ENCODE measurements at places on chromosomes 11 and 22. TPM values are rescaled to one million over a fixed set of nuclear protein-coding genes. Genes with fewer than 3 reads are reported as not detected.

CCDC81 gene
- 0.33 TPM for total RNA-seq

CD248 gene
- total RNA-seq = 2.9 TPM

SLC22A12 gene
- total RNA-seq = not detected

KRTAP5-11 gene
- not detected for total RNA-seq

MOGAT2 gene
- total RNA-seq = not detected

SHISAL1 gene
- 6.5 TPM for total RNA-seq

PHLDA2 gene
- 8.1 TPM for total RNA-seq

MIAT gene
- total RNA-seq = 1.2 TPM

RFPL1 gene
- not detected for total RNA-seq

CHRNA10 gene
- 0.72 TPM for total RNA-seq

DMC1 gene
- 3.5 TPM for total RNA-seq

DHCR7 gene
- 130 TPM for total RNA-seq

RRAS2 gene
- total RNA-seq = 59.6 TPM

DNA sequence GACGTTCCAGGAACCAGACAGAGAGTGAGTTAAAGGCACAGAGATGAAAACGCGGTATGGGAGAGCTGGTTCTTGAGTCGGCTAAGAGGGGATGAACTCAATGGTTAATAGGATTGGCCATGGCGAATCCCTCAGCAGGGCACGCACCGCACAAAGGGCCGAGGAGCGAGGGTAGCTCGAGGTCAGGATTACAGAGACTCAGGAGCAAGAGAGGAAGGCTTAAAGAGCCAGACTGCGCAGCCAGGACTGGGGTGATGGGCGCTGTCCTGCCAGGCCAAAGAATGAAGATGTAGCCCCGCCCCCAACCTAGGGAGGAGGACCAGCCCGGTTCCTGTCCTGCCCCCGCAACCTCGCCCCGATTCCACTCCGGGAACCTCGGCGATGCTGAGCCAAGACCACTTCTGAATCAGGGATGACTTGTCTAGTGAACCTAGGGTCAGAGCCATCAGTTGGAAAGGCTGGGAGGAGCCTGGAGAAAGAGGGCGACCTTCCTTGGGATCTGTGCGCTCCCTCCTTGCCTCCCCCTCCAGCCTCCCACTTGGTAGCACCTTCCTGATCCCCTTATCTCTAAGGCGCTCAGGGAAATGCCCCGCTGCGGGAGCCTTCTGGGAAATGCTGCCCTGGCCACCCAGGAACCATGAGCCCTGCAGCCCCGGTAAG is at the start of gene PLEKHB1:
Gene PLEKHB1 (plus strand): TSS at position 610 of the 660 bp plus-strand sequence. CDS start 28 bp downstream, at position 638.
- H3K4me3 ChIP-seq = peak within 1 kb of the TSS; percentile 79
- peak within 1 kb of the TSS; percentile 32 for H3K27ac ChIP-seq
- peaks cover 22% of the 10 kb centered on the region for H3K4me1 ChIP-seq
- DNase-seq = peak; percentile 37
- H3K27me3 ChIP-seq = peaks cover 7% of the 10 kb centered on the region
- no peaks in the 10 kb centered on the region for H3K36me3 ChIP-seq

DNA sequence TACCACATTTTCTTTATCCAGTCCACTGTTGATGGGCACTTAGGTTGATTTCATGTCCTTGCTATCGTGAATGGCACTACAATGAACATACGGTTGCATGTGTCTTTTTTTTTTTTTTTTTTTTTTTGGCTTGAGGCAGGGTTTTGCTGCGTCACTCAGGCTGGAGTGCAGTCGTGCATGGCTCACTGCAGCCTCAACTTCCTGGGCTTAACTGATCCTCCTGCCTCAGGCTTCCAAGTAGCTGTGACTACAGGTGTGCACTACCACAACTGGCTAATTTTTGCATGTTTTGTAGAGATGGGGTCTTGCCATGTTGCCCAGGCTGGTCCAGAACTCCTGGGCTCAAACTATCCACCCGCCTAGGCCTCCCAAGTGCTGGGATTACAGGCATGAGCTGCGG is 1.5 kb upstream of the CCDC90B start:
- no peak overlapping the region for H3K4me3 ChIP-seq
- H3K36me3 ChIP-seq = peaks cover 13% of the 10 kb centered on the region
- no peak overlapping the region for H3K27ac ChIP-seq
- no peak for DNase-seq
- H3K4me1 ChIP-seq = peaks cover 24% of the 10 kb centered on the region
- peaks cover 23% of the 10 kb centered on the region for H3K27me3 ChIP-seq

GRCh38 chr22:40594924-40595323 is 41.6 kb downstream of the MRTFA start:
- H3K4me1 ChIP-seq = peaks cover 20% of the 10 kb centered on the region
- no peak overlapping the region for H3K4me3 ChIP-seq
- H3K27ac ChIP-seq = no peak overlapping the region
- H3K36me3 ChIP-seq = no peaks in the 10 kb centered on the region
- no peak for DNase-seq

DNA sequence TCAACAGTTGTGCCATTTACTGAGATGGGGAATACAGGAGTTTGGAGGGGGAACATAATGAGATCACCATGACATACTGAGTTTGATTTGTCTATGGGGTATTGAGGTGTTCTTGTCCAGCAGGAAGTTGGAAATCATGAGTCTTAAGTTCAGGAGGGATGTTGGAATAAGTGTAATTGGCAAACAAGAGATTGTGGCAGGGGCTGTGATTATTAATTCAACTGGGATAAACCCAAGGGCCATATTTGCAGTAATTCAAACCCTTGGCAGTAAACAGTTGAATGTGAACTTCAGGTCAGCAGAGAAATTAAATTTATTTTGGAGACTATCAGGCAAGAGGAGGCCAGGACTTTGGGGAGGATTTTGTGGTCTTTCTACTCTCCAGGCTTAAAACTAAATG is 33.4 kb downstream of the ADM start:
- H3K27me3 ChIP-seq = no peaks in the 10 kb centered on the region
- H3K36me3 ChIP-seq = no peaks in the 10 kb centered on the region
- no peak overlapping the region for H3K27ac ChIP-seq
- peak overlapping the region; percentile 14 for H3K4me3 ChIP-seq
- H3K4me1 ChIP-seq = peaks cover 5% of the 10 kb centered on the region
- DNase-seq = no peak

- peaks cover 4% of the 10 kb centered on the region for H3K36me3 ChIP-seq
- peaks cover 17% of the 10 kb centered on the region for H3K4me1 ChIP-seq
- H3K4me3 ChIP-seq = peak overlapping the region; percentile 88
- peaks cover 20% of the 10 kb centered on the region for H3K27me3 ChIP-seq
These were observed 1.5 kb downstream of the TPBGL start for GRCh38 chr11:75241906-75242644.

DNA sequence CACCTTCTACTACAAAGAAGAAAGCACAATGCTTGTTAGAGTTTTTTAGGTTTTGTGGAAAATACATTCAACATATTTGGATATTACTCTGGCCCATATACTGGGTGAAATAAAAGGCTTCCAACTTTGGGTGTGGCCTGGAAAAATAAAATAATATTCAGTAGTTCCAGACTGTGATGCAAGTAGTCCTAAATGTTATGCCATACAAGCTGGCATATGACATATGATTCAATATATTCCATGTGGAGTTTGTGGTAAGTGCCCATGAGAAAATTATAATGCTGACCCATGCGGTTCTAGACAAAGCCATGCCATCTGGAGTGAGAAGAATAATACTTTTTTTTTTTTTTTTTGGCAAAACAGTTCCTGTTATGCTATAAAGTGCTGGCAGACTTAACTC is 683.3 kb downstream of the LUZP2 start:
- no peak overlapping the region for H3K27ac ChIP-seq
- H3K27me3 ChIP-seq = no peaks in the 10 kb centered on the region
- DNase-seq = no peak
- H3K4me3 ChIP-seq = no peak overlapping the region
- no peaks in the 10 kb centered on the region for H3K36me3 ChIP-seq

- peaks cover 3% of the 10 kb centered on the region for H3K27me3 ChIP-seq
- no peak overlapping the region for H3K27ac ChIP-seq
- H3K4me3 ChIP-seq = no peak overlapping the region
- DNase-seq = no peak
- peaks cover 7% of the 10 kb centered on the region for H3K4me1 ChIP-seq
These were observed 109.0 kb upstream of the NNMT start for GRCh38 chr11:114187173-114187572.

- no peak overlapping the region for H3K27ac ChIP-seq
- no peak for DNase-seq
- H3K27me3 ChIP-seq = peaks cover 1% of the 10 kb centered on the region
- peaks cover 17% of the 10 kb centered on the region for H3K4me1 ChIP-seq
- H3K4me3 ChIP-seq = no peak overlapping the region
These were observed 117.6 kb downstream of the LDLRAD3 start for GRCh38 chr11:36061471-36061870.

DNA sequence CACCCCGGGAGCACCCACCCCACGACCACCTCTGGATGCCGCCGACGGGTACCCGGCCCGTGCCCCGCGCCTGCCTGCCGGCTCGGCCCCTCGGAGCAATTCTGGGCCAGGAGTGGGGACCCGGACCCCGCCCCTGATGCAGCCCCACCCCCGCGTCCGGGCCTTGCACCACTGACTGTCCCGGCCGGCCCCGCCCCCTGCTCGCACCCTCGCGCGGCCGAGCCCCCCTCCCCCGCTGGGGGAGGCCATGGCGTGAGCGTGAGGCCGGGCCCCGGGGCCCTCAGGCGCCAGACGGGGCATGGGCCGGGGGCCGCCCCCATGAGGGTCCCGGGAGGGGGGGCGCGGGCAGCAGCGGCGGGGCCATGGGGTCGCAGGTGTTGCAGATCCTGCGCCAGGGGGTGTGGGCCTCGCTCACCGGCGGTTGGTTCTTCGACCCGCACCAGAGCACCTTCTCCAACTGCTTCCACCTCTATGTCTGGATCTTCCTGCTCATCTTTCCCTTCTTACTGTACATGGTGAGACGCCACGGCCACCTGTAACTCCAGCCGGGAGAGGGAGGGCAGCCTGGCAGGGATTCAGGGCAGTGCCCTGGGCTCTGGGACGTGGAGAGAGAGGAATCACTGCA is 486 bp downstream of the PCNX3 start:
- peaks cover 19% of the 10 kb centered on the region for H3K4me1 ChIP-seq
- peaks cover 29% of the 10 kb centered on the region for H3K36me3 ChIP-seq
- H3K27me3 ChIP-seq = peaks cover 30% of the 10 kb centered on the region
- DNase-seq = peak; percentile 60

DNA sequence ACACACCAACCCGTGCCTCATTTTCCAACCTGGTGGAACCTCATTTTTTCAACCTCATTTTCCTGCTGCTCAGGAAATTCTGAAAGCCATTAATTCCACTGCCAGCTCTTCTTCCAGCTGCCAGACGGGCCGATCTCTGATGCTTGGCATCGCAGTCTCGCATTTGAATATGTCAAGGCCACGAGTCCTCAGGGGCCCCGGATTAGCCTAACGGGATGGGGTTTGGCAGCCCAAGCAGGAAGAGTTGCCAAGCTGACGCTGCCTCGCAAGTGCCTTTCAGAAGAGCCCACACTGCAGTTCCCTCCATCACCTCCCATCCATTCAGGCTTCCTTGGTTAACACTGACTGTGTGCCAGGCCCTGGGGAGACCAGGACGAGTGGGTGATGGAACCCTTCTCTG is 8.7 kb downstream of the RASD2 start:
- no peaks in the 10 kb centered on the region for H3K36me3 ChIP-seq
- no peaks in the 10 kb centered on the region for H3K4me1 ChIP-seq
- H3K27me3 ChIP-seq = peaks cover 3% of the 10 kb centered on the region
- H3K27ac ChIP-seq = no peak overlapping the region
- DNase-seq = no peak
- no peak overlapping the region for H3K4me3 ChIP-seq

DNA sequence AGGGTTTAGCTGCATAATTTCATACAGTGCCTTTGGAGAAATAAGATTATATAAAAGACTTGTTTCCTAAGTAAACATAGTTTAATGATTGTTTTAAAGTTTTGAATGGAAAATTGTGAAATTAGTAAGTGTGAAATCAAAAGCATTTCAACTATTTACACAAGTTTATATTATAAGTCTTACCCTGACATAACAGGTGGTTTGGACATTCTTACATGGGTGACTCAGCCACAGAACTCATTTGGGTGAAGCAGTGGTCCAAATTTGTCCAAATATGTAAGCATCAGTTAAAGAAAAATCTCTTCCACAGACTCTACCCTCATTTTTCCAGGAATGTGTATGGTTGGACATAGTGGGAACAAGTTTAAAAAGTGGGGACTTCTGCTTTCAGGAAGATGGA is 68.0 kb downstream of the USP47 start:
- peaks cover 3% of the 10 kb centered on the region for H3K36me3 ChIP-seq
- H3K4me1 ChIP-seq = peaks cover 17% of the 10 kb centered on the region
- DNase-seq = no peak
- H3K27me3 ChIP-seq = no peaks in the 10 kb centered on the region

DNA sequence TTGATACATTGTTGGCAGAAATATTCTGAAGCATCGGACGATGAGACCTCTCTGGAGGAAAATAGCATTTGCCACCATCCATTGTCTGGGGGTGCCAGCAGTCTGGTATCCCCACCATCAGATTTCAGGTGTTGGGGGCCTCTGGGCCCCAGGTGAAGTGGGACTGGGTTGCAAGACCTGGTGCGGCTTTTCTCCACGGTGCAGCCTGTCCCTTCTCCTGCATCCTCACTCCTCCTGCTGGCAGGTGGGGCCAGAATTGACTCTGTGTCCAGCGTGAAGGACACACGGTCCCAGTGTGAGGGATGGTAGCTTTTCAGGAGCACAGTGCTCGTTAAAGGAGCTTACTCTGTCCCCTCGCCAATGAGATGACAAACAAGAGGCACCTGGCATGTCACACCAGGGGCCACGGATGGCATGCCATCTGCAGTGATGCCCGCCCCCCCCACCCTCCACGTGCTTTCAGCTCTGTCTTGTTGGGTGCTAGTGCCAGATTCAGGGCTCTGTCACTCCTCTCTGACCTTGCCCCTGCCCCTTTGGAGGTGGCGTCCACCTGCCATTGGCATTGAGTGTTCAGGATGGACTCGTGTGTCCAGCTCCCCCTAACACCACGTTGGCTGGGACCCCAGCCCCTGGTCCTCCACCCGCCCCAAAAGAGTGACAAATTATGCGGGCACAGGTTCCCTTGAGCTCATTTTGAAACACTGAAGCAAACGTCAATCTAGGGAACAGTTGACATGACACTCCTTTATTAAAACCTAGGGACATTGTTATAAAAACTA is 62.4 kb downstream of the PARVG start:
- no peak overlapping the region for H3K27ac ChIP-seq
- no peak for DNase-seq
- H3K4me3 ChIP-seq = no peak overlapping the region
- H3K36me3 ChIP-seq = peaks cover 9% of the 10 kb centered on the region
- H3K4me1 ChIP-seq = no peaks in the 10 kb centered on the region
- peaks cover 2% of the 10 kb centered on the region for H3K27me3 ChIP-seq

DNA sequence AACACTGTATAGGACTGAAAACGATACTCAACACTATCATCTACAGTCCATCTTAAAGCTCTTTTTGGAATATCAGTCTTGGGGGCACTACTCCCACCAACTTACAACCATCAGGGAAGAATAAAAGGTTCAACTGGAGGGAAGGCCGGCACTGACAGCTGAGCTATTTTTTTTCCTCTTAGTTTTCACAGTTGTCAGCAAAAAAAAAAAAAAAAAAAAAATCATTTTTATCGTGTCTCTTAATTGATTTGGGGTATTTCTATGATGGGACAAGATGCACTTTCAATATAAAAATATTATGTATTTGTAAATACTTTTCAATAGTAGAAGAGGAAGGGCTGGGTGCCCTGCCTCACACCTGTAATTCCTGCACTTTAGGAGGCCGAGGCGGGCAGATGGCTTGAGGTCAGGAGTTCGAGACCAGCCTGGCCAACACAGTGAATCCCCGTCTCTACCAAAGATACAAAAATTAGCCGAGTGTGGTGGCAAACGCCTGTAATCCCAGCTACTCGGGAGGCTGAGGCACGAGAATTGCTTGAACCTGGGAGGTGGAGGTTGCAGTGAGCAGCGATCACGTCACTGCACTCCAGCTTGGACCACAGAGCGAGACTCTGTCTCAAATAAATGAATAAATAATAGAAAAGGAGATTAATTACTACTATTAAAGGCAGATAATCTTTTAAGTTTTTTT is 1.5 kb downstream of the KIF18A start:
- H3K4me3 ChIP-seq = no peak overlapping the region
- peaks cover 23% of the 10 kb centered on the region for H3K4me1 ChIP-seq
- H3K27ac ChIP-seq = peak overlapping the region; percentile 39
- DNase-seq = no peak
- peaks cover 12% of the 10 kb centered on the region for H3K27me3 ChIP-seq

Measured in endothelial cell (in vitro differentiated cells).